Fibroblast of the aortic adventitia (primary cell): ENCODE measurements at places on chromosomes 1 and 21. TPM values are rescaled to one million over a fixed set of nuclear protein-coding genes. Genes with fewer than 3 reads are reported as not detected.

ARHGEF11 gene
- 32.2 and 53.2 TPM in 2 replicates for total RNA-seq

CRP gene
- total RNA-seq = not detected in 2 replicates

MEGF6 gene
- 102 and 103 TPM in 2 replicates for total RNA-seq

TCHHL1 gene
- not detected in 2 replicates for total RNA-seq

TMPRSS15 gene
- total RNA-seq = 0.18 TPM in 1 of 2 replicates, not detected in the other

CFAP57 gene
- total RNA-seq = 0.45 and 0.49 TPM in 2 replicates

IL12RB2 gene
- not detected in 2 replicates for total RNA-seq

PLPPR5 gene
- 0.09 TPM in 1 of 2 replicates, not detected in the other for total RNA-seq

CD244 gene
- 0.33 TPM in 1 of 2 replicates, not detected in the other for total RNA-seq

LHX8 gene
- total RNA-seq = 0.09 TPM in 1 of 2 replicates, not detected in the other

CCDC181 gene
- total RNA-seq = 1.4 and 3.1 TPM in 2 replicates

SLC30A1 gene
- total RNA-seq = 37.2 and 47.4 TPM in 2 replicates

FAM110D gene
- total RNA-seq = not detected in 2 replicates

TENT5C gene
- total RNA-seq = 0.45 and 5.5 TPM in 2 replicates

GRIK1 gene
- 0.81 TPM in 1 of 2 replicates, not detected in the other for total RNA-seq

KLHDC7A gene
- not detected in 2 replicates for total RNA-seq

OR2W3 gene
- not detected in 2 replicates for total RNA-seq
